ENCODE measurements at places on chromosomes 6 and 20.

GRCh38 chr20:2010533-2010932, 16.7 kb upstream of the PDYN start:
- DNase-seq, result no peak

- DNase-seq, result no peak
Measured at GRCh38 chr20:63572788-63573646, 1.0 kb downstream of the HELZ2 start.

DNA sequence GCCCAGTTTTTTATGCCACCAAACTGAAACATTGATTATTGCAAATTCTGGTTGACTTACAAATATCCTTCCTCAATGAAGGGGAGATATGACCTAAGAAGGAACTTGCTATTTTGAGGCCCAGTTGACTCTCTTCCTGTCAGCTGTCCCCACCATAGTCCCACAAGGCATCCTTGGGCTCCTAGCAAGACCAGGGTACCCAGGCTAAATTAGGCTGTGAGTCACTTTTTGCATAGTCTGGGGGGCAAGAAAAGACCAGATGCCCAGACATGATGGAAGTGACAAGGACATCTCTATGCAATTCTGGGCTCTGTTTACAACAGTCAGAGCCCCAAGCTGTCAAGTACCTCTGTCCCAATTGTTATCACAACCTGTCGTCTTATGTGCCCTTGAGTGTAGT, 31.8 kb upstream of the MAFB start:
- DNase-seq, result no peak

DNA sequence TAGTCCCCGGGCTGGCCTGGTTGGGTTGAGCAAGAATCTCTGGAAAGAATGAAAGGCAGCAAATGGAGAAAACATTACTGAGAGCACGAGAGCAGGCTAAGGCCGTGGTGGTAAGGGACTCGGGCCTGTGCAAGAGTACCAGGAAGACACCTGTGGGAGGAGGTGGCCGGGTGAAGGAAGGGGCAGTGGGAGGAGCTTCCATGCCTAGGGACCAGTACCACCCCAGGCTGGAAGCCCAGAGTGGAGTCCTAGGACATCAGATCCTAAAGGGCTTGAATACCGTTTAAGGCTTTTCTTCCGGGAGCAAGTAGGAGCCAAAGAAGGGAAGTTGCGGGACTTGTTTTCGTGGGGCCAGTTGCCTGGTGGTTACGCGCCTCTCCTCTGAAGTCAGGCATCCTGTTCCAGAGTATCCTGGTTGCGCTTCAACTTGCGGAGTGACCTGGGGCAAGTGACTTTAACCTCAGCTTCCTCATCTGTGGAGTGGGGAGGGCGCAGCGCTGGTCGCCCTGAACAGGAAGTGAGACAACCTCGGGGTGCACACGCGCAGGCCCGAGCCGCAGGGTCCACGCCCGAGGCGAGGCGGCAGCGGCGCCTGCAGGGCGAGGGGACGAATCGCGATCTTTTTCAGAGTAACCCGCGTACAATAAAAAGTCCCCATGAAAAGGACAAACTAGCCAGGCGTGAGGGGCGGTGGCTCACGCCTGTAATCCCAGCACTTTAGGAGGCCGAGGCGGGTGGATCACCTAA, 1.1 kb upstream of the TPD52L2 start:
- peak; percentile 39 for DNase-seq

DNA sequence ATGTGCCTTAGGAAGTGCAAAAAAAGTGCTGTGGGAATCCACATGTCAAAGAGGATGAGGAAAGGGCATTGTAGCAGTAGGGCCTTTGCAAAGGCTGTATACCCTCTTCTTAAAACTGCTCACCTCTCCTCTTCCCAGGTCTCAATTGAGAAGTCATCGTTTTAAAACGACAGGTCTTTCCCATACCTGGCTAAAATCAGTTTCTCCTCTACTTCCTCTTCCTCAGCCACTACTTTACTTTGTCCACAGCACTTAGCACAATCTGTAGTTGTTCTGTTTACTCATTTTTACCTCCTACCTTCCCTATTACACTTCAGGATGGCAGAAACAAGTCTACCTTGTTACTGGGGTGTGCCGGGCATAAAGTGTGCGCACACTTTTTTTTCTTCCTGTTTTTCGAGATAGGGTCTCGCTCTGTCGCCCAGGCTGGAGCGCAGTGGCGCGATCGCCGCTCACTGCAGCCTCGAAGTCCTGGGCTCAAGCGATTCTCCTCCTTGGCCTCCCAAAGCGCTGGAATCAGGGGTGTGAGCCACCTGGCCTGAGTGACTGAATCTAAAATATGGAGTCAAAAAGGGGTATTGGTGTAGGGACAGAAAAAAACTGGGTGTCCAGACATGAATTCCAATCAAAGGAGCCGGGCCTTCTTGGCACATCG, 9.8 kb upstream of the ELOVL5 start:
- DNase-seq, result no peak

DNA sequence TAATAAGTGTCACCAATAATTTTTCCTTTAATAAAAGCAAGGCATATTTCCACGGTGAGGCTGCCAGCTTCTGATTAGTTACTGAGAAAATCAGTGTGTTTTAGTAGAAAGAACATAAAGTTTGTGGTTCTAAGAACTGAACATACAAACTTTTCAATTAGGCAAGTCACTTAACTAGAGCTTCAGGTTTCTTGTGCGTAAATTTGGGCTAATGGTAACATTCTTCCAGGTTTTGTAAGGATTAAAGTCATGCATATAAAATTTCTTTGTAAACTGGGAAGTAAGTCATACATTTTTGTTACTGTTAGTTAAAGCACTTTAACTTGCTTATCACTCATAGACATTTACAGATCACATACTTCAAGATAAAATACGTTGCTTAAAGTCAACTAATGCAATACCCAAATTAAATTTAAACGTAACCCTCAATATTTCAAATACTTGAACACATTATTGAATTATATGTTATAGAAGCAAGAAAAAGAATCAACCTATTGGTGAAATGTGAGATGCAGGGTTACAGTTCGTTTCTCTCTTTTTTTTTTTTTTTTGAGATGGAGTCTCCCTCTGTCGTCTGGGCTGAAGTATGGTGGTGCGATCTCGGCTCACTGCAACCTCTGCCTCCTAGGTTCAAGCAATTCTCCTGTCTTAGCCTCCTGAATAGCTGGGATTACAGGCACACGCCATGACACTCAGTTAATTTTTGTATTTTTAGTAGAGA, 327.3 kb upstream of the NOX3 start:
- DNase-seq, result no peak

- no peak for DNase-seq
Measured at GRCh38 chr20:58131551-58132142, 96.8 kb downstream of the ANKRD60 start.

DNA sequence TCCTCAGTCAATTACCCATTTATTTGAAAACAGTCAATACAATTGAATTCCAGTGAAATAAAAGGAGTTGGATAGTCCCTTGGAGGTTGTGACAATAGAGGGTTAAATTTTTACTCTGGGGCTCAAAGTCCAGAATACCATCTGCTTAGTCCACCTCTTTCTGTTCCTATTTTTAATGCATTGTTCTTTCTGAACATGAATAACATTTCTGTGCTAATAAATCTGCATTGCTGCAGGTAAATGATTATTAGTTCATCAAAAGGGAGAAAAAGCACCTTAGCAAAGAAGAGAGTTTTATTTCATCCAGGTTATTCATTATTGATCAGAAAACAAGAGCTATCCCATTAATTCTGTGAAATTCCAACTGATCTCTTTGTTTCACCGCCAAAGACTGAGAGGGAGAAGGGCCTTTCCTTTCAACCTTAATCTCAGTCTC, 166.1 kb upstream of the OLIG3 start:
- no peak for DNase-seq

DNA sequence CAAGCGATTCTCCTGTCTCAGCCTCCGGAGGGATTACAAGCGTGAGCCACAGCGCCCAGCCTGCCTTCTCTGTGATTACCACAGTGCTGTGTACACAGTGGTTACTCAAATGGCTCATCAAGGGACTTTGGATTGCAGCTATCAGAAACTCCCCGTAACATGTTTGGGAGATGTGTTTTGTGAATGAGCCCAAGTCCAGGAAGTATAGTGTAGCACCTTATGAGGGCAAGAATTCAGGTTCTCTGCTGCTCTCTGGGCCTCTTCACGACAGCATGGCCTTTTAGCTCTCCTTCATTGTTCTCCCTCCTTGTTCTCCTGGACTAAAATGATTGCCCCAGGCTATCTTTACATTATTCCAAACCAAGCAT, 34.1 kb upstream of the RPL7L1 start:
- no peak for DNase-seq

DNA sequence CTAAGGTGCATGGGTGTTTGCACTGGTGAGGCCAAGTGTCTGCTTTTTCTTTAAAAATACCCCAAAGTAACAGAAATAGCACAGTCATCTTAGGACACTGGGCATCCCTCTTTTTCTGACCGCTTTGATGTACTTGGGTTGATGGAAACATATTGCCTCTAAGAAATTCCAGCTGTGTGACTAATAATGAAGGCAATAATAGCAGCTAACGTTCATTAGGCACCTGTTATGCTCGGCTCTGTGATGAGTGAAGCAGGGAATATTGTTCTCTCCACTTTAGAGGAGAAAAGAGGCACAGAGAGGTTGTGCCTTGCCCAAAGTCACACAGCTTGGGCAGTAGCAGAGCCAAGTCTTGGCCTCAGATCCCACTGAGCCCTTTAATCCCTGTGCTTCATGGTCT, 100.7 kb downstream of the F13A1 start:
- DNase-seq, result no peak

GRCh38 chr6:62763125-62763912, 447.9 kb upstream of the FKBP1C start:
- no peak for DNase-seq

DNA sequence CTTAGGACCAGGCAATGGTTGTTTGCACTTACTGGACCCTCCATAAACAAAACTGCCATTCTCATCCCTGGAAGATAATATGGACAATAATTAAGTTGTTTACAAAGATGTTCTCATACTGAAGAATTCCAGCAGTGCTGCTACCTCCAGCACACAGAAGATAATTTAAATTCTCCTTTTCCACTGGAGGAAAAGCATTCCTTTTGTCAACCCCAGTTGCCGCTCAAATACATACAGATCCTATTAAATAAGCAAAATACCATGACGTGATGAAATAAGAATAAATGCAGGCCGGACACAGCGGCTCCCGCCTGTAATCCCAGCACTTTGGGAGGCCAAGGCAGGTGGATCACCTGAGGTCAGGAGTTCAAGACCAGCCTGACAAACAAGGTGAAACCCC, 54.5 kb upstream of the IPCEF1 start:
- DNase-seq, result no peak

- DNase-seq, result no peak
Measured at GRCh38 chr6:71011871-71012371, 55.1 kb upstream of the B3GAT2 start.

GRCh38 chr6:107075951-107076381, 39.3 kb downstream of the BEND3 start:
- no peak for DNase-seq

GRCh38 chr6:119318176-119318575, 31.4 kb downstream of the MAN1A1 start:
- DNase-seq, result no peak

DNA sequence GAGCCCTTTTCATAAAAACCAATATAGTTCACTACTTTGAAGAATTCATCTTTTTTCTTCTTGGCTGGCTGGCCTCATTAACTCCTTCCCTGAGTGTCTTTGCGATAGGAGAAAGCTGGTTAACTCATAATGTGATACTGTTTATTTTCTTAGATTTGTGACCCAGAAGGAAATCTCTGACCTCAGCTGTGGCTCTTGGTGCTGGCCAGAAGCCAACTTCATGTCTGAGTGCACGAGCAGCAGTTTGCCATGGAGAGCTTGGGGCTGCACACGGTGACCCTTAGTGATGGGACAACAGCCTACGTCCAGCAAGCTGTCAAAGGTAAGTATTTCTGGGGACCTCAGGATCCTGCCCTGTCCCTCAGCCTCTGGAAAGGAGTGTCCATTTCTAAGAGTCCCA, 16.7 kb upstream of the DEF6 start:
- DNase-seq, result no peak

GRCh38 chr6:41367700-41368099, 32.3 kb downstream of the NCR2 start:
- no peak for DNase-seq

Measured in activated CD8-positive, alpha-beta memory T cell treated with anti-CD3 and anti-CD28 coated beads for 1 hour (primary cell).